Left lung (tissue), 14 donors: ENCODE measurements at places on chromosomes 5 and 9.

DNA sequence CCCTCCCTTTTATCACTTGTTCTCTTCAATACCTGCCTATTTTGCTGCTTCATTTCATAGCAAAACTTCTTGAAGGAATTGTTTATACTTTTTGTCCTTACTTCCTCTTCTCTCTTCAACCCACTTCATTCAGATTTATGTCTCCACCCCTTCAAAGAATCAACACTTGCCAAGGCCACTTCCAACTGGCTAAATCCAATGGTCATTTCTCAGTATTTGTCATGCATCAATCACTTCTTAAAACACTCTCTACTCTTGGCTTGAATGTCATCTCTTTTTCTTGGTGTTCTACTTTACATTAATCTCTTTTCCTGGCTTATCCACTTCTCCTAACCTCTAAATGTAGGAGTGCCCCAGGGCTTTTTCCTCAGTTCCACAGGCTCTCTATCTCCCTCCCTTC is 8.3 kb upstream of the FCHO2 start:
- DNase-seq = no peak

- DNase-seq = peak; percentile 49
Measured at GRCh38 chr9:134688661-134689320, 47.2 kb downstream of the COL5A1 start.

- no peak for DNase-seq
Measured at GRCh38 chr5:133474851-133475590, 137.3 kb downstream of the FSTL4 start.

GRCh38 chr5:12095808-12096281 is 191.6 kb upstream of the CTNND2 start:
- DNase-seq = no peak

DNA sequence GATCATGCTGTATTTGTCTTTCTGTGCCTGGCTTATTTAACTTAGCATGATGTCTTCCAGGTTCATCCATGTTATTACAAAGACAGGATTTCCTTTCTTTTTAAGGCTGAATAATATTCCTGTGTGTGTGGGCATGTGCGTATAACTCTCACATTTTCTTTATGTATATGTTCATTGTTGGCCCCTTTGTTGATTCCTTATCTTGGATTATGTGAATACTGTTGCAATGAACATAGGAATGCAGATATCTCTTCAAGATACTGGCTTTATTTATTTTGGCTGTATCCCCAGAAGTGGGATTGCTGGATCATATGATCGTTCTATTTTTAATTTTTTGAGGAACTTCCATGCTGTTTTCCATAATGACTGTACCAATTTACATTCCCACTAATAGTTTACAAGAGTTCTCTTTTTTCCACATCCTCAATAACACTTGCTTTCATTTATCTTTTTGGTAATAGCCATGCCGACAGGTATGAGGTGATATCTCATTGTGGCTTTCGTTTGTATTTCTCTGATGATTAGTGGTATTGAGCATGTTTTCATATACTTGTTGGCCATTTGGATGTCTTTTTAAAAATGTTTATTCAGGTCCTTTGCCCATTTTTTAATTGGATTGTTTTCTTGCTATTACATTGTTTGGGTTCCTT is 38.0 kb downstream of the CREBRF start:
- peak; percentile 29 for DNase-seq

GRCh38 chr5:90606539-90606938 is 47.9 kb downstream of the ADGRV1 start:
- no peak for DNase-seq

- no peak for DNase-seq
Measured at GRCh38 chr9:137009938-137010732, 13.8 kb upstream of the CLIC3 start.

DNA sequence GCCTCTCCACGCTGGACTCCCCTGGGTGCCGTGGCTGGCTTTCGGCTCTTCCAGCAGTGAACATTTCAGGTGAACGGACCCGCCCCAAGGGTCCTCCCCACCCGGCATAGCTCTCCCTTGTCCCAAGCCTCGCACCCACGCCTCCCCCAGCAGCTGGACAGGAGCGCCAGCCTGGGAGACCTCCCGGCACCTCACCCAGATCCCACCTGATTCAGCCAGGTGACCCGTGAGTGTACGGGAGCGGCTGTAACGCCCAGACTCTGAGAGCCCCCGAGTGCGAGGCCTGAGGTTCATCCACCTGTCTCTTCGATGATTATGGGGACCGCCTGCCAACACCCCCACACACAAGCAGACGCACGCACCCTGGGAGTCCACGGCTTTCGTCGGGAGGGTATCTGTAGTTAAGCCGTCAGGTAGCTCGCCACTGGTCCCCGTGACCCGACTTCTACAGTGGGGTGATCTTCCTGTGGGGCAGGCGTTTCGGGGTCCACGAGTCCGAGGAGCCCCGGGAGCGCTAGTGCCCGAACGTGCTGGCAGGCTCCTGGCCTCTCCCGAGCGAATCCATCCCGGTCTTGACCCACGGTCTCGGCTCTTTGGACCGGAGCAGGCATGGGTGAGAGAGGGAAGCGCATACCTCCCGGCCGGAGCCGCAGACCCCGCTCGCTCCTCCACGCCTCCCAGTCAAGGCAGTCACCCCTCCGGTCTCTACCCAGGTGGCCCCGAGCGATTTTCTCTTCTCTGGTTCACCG is 14.9 kb downstream of the TRIM7 start:
- peak; percentile 81 for DNase-seq

- no peak for DNase-seq
Measured at GRCh38 chr5:95836544-95836943, 14.0 kb upstream of the GLRX start.

DNA sequence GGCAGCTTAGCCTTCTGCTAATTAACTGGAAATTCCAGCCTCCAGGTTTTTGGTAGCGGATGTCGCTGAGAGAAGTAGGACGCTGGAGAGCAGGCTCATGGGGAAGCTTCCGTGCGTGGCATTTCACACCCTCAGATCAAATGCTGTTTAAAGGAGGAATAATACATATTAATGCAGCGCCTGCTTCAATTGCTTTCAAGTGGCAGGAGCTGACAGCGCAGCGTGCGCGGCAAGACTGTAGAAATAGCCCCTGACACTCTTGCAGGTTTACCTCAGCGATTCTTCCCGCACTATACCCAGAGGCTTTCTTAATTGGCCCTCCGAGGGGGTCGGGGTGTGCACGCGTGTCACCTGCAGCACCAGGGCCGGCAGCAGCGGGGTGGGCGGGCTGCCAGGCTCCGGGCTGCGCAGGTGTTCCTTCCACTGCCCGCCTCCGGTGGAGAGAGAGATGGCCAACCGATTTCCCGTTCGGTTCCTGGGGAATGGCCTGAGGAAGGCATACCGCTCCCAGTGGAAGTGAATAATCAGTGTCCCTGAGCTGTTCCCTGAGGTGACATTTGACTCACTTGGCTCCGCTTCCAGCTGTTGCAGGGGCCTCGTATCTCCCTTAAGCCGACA is 427.9 kb downstream of the KCTD16 start:
- no peak for DNase-seq

GRCh38 chr9:107693625-107694326 is 204.2 kb upstream of the KLF4 start:
- DNase-seq = no peak

GRCh38 chr5:41447650-41448510 is 62.5 kb downstream of the PLCXD3 start:
- no peak for DNase-seq

DNA sequence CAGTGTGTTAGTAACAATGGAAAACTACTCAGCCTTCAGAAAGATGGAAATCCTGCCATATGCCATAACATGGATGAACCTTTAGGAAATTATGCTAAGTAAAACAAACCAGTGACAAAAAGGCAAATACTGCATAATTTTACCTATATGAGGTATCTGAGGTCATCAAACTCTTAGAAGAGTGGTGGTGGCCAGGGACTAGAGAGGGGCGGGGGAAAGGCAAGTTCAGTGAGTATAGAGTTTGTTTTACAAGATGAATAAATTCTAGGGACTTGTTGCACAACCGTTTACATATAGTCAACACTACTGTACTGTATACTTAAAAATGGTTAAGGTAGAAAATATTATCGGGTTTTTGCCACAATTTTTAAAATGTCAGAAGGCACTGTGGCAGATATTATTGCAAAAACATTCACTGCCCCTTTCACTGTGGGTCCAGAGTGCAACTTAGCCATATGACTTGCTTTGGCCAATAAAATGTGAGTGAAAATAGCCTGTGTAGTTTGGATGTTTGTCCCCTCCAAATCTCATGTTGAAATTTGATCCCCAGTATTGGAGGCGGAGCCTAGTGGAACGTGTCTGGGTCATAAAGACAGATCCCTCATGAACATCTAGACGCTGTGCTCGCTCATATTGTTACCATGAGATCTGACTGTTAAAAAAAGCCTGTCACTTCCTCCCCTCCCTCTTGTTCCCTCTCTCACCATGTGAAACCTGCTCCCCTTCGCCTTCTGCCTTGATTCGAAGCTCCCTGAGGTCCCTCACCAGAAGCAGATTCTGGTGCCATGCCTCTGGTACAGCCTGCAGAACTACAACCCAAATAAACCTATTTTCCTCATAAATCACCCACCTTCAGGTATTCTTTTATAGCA is 9.5 kb downstream of the ZNF367 start:
- no peak for DNase-seq

- no peak for DNase-seq
Measured at GRCh38 chr9:122217640-122218039, 11.1 kb downstream of the LHX6 start.

DNA sequence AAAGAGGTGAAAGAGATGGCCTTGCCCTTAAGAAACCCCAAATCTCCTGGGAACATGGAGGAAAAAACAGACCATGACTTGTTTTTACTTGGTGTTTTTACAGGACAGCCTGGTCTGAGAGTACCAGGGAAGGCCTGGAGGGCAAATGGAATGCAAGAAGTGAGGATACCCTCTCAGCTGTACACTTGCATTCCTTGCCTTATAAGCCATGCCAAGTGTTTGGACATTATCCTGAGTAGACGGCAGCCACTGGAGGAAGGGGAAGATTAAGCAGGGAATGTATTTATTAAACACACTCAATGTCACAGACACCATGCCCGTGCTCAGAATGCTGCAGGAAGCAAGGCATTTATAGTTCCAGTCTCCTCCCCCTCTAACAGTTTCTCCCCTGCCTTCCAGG is 581.4 kb downstream of the CDK5RAP2 start:
- no peak for DNase-seq

DNA sequence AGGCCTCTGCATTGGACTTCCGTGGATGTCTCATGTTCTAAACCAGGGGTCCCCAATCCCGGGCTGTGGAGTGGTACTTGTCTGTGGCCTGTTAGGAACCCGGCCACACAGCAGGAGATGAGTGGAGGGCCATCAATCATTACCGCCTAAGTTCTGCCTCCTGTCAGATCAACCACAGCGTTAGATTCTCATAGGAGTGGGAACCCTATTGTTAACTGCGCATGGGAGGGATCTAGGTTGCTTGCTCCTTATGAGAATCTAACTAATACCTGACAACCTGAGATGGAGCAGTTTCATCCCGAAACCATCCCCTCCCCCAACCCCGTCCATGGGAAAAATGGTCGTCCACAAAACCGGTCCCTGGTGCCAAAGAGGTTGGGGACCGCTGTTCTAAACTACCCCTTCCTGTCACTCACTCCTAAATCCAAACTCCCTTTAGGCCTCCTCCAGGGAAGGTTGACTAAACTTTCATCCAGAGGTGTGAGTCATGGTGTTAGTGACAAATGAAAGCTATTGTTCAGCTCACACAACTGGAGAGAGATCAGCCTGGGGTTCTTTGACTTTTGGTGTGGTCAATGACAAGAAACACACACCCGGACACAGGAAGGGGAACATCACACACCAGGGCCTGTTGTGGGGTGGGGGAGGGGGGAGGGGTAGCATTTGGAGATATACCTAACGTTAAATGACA is 9.5 kb downstream of the KCNV2 start:
- DNase-seq = no peak

GRCh38 chr5:103452089-103452488 is 110.5 kb downstream of the NUDT12 start:
- DNase-seq = no peak

DNA sequence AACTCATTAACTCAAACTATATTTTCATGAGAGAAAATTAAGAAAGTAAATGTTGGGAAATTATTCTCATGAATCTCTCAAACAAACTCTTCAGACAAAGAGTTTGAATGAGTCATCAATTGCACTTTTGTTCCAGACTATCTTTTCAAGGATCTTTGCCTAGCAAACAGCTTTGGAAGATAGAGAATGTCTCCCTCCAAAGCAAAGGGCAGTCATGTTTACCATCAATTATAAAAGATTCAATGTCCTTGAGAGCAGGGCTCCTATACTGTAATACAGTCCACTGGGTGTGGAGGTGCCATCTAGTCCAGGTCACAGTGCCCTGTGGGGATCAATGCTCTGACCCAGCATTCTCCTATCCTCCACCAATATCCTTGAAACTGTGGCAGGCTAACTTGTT is 1429.3 kb downstream of the EFNA5 start:
- DNase-seq = no peak

DNA sequence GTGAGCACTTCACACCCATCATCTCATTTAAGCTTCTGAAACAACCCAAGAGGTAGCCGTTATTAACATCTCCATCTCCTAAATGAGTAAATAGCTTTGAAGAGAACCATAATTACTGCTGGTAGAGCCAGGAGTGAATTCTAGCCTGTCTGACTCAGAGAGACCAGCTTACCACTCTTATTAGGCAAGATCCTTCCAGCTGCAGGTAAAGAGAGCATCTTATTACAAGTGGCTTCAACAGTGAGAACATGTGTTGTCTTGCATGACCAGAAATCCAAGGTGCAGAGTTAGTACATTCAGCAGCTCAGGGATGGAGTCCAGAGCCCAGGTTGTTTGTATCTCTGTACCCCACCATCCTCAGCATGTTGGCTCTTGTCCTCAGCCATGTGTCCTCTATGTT is 10.9 kb upstream of the AFAP1L1 start:
- DNase-seq = no peak

DNA sequence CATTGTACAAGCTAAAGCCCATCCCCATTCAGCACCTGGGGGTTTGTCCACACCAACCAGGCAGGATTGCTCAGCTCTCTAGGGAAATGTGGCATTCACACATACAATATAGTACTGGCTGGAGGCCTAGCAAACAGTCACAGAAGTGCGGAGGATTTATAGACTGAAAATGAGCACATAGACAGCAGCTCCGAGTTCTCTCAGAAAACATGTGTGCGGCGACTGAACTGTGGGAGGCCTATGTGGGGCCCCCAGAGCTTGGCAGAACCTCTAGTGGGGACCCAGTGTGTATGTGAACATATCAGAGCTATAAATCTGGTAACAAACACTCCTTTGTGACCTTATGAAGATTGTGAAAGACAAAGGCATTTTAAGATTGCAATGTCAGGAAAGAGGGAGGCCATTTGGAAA is 431.1 kb downstream of the DTWD2 start:
- no peak for DNase-seq

GRCh38 chr5:180455872-180456271 is 38.3 kb upstream of the CNOT6 start:
- no peak for DNase-seq
